ENCODE measurements at places on chromosomes 12 and 14.

DNA sequence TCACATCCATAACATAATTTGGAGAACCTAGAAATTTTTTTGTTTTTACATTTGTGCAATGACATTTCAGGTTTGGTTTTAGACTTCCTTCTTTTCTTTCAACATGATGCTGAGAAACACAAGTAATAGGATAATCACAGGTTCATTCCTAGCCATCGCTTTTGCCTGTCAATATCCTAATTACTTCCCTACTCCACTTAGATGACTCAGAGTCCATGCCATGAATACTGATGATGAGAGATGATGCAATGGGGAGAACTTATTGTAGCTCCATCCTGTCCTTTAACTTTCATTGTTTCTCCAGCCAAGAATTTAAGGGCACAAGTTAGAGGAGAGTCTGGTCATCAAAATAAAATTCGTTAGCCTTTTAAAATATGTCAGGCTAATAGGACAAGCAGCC is 101.3 kb downstream of the PTPRO start:
- no peak for DNase-seq

DNA sequence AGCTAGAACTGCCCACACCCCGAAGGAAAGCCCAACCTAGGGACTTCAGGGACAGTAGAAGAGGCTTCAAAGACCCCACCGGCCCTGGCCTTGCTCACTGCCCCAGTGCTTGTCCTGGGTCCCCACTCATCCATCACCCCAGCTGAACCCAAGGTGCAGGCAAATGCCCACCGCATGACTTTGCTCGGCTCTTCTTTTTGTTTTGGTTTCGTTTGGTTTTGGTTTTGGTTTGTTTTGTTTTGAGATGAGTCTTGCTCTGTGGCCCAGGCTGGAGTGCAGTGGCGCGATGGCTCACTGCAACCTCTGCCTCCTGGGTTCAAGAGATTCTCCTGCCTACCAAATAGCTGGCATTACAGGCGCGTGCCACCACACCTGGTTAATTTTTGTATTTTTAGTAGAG is 9.0 kb downstream of the CCDC85C start:
- DNase-seq: no peak

GRCh38 chr12:13973996-13974395 is 7.4 kb downstream of the GRIN2B start:
- DNase-seq: no peak

- no peak for DNase-seq
Observed at GRCh38 chr14:94403312-94403932, 15.0 kb upstream of the SERPINA1 start.

- DNase-seq: peak; percentile 47
Observed at GRCh38 chr14:50038398-50039119, 77.8 kb downstream of the VCPKMT start.

DNA sequence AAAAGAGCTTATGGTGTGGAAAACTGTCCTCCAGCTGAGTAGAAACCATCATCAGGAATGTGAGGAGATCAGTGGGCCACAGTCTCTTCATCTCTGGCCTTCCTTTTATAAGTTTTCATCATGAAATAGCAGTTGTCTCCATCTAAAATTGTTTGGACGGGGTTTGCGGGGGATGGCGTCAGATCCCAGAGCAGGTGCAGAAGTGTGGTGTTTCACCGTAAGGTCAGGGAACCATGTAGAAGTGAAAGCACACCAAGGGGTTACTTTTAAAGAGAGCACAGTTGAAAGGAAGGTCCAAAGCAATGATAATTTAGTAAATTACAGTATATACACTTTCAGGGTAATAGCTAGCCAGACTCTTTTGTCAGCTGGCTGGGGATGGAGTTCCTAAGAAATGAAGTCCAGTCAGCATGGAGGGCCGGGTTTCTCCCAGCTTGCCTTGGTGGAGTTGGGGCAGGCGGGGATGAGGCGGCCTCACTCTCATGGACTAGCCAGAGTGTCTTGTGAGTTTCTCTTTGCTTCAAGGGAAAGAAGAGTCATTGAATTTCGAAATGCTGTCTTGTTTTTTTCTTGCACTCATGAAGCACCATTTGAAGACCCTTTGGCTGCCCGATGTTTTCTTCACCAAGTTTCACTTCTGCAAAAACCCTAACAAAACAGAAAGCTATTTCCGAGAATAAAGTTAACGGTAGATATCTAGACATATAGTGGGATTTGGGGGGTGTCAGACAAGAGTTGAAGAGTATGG is 100.6 kb downstream of the ETV6 start:
- DNase-seq: no peak

DNA sequence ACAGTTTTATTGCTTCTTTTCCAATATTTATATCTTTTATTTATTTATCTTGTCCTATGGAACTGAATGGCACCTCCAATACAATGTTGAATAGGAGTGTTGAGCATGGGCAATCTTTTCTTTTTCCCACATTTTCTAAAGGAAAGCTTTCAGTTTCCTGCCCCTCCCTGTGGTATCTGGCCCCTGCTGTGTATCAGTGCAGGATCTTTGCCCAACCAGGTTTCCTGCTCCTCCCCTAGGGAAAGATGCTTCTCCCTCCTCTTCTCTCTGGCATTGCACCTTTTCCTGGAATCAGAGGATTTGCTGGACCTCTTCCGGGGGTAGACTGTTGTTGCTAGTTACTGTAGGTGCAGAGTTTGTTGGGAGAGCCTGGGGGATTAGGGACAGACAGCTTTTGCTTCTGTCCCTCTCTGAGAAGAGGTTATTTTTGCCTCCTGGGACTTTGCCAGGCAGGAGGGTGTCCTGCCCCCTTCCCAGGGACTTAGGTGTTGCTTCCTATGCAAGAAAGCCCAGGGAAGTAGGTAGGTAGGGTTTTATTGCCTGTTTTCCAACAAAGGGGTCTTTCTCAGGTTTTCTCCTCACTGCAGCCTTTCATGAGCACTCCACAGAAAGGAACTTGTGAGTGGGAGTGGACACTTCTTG is 67.6 kb downstream of the POLR3B start:
- DNase-seq: no peak

GRCh38 chr14:102775855-102776760 is 1.1 kb upstream of the TRAF3 start:
- no peak for DNase-seq

- DNase-seq: no peak
Observed at GRCh38 chr14:105107781-105108515, 42.7 kb upstream of the GPR132 start.

- DNase-seq: no peak
Observed at GRCh38 chr12:56661979-56662638, 16.3 kb upstream of the ATP5F1B start.

GRCh38 chr12:102728506-102729242 is 188.4 kb downstream of the PAH start:
- no peak for DNase-seq

DNA sequence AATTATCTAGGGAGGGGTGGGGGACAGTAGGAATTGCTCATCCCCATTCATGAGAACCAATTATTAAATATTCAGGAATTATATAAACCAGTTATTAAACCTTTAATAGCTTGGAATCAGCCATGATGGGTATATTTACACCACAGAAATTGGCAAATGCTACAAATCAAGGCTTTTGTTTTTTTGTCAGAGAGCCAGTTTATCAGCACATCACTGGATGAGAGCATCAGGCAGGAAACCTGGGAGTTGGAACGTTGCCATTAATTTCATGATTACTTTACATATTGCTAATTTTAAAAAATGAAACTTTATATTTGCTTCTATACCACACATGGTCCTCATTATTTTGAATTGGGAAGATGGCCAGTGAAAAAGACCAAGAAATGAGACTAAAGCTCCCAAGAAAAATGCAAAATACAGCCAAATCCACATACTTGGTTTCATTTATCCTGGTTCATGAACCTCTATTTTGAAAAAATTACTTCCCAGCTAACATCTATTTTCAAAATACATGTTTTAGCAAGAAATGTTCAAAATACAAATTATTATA is 48.4 kb downstream of the ATL1 start:
- DNase-seq: no peak

DNA sequence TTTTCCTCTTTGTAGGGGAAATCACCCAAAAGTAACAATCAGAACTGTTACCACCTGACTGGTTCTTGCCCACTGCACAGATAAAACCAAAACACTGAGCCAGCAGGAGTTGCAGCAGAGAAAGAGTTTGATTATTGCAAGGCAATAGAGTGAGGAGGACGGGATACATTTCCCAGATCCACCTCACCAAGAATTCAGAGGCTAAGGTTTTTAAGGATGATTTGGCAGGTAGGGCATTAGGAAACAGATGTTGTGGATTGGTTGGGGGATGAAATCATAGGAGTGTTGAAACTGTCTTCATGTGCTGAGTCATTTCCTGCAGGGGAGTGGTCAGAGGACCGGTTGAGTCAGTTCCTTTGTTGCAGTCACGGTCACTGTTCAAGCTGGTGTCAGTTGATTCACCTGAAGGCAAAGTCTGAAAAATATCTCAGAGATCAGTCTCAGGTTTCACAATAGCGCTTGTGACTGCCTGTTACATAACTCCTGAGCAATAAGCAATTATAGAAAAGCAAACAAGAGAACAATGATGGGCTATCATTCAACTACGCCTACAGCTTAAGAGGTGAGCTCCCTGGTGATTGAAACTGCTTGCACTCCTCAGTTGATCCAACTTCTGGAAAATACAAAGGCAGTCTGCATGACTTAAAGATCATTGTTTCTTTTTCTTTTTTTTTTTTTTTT is 20.3 kb upstream of the AMN1 start:
- DNase-seq: peak; percentile 63

- DNase-seq: no peak
Observed at GRCh38 chr14:59214702-59215302, 26.3 kb downstream of the DAAM1 start.

- no peak for DNase-seq
Observed at GRCh38 chr12:11684393-11684792, 34.9 kb downstream of the ETV6 start.

DNA sequence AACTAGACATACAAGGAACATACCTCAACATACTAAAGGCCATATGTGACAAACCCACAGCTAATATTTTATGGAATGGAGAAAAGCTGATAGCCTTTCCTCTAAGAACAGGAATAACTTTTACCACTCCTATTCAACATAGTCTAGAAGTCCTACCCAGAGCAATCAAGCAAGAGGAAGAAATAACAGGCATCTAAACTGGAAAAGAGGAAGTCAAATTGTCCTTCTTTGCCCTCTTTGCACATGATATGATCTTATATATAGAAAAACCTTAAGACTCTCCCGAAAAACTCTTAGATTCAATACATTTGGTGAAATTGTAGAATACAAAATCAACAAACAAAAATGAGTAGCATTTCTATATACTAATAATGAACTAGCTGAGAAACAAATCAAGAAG is 110.0 kb downstream of the ATP23 start:
- no peak for DNase-seq

DNA sequence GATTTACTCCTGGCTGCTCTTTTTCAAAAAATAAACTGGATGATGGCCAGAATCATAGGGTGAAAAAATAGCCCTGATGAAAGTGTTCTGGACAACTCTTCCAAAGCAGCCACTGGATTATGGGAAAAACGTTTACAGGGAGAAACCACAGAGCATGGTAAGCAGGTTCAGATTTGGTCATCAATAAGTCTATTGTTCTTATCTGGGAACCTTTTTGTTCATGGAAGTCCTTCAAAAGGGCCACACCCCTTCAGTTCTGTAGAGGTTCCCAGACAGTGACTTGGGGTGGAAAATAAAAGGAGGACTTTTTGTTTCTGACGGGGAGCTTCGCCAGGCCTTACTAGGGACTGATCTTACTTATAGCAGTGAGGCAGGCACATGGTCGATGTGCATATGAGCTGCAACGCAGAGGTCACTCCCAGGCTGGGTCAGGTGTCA is 117.4 kb upstream of the SLC38A2 start:
- no peak for DNase-seq

DNA sequence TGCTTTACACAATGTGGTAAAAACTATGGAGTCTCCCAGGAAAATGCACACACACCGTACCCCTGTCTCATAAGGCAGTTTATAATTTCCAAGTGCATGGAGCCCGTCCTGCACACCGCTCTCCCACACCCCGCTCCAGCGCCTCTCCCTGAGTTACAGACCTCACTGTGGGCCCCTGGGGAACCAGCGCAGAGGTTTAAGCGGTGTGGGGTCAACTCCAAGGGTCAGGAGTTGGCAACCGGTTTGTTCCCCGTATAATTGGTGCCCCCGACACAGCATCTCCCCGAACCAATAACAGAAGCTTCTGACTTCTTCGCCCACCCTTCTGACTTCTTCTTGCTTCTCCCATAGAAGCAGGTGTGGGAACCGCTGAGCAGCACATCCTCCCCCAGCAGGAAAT is 58.4 kb upstream of the DDX11 start:
- DNase-seq: no peak

GRCh38 chr12:53123578-53124351 is 20.5 kb downstream of the SOAT2 start:
- no peak for DNase-seq
